GM13977 (cell line): ENCODE measurements at places on chromosomes 7 and 10.

DNA sequence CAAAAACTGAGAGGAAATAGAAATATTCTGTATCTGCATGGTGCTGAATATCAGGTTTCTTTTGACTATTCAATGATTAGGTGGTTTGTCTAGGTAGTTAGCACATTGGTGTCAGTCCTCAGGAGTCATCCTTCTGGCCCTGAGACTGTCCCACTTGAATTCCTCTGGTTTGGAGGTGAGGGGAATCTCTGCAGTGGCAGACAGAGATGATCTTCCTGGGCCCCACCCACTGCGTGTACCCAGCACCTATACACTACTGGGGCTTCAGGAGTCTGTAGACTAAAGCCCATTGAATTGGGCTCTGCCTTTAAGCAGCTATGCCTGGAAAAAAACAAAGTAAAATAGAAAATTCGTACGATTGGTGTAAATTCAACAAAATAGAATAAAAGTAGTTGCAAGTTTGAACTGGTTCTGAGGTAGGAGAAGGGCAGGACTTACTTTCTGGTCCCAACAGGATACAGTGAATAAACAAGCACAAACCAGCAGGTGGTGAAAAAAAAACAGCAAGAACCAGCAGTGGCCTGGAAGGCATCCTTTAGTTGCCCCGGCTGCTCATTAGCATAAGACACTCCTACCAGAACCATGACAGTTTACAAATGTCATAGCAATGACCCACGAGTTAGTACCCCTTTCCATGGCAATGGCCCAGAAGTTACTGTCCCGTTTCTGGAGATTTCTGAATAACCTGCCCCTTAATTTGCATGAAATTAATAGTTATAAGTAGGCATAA, 1.7 kb downstream of the LIPM start:
- DNase-seq, result no peak

DNA sequence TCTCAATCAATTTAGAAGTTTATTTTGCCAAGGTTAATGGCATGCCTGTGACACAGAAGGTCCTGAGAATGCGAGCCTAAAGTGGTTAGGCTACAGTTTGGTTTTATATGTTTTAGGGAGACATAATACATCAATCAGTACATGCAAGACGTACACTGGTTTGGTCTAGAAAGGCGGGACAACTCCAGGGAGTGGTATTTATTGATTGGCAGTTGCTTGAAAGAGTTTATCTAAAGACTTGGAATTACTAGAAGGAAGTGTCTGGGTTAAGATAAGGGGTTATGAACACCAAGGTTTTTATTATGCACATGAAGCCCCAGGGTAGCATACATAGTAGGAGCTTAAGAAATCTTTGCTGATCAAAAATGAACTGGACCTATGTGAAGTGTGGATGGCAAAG, 21.5 kb downstream of the NPVF start:
- no peak for DNase-seq

- DNase-seq, result no peak
These were observed 73.4 kb downstream of the TES start for GRCh38 chr7:116283595-116284204.

DNA sequence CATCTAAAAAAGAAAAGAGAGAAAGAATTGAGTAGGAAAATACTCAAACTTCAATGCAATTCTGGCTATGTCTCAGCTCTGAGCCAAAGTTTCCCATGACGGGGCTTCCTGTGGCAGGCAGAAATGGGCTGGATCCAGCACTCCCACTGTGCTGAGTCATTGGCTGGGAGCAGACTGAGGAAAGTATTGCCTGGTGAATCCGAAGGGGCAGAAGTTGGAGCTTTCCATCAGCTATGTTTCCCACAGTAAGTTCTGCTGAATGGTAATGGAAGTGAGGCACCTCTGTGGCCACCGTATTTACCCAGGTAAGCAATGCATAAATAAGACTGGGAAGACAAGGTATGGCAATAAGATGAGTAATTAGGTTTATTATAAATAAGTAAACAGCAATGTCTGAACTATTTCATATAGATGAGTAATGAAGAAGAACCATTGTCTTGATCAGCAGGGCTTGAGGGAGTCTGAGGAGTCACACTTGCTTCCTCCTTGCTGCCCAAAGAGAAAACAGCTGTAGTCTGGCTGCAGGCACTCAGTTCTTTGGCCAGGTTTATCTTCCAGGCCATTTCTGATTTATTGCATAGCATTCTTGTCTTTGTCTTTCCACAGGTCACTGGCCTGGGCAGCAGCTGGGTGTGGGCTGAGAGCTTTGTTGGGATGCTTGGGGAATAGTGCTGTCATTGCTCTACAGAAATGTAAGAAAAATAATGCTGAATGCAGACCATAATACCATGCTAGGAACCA, 255.3 kb downstream of the DNAJB9 start:
- no peak for DNase-seq

DNA sequence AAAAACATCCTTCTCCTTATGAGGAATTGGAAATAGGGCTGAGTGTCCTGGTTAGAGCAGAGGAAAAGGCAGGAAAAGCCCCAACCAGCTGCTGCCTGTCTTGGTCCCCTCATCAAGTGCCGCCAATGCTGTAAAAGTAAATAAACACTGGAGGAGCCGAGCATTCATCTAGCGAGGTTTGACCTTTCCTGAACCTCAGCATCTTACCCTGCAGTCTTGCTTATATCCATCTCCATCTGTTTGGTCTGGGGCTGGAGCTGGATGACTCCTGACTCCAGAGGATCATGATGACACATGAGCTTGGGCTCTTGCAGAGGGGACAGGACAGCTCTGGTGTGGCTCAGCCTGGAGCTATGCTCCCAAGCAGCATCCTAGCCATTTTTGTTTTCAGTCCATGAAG, 501.1 kb downstream of the TNS3 start:
- no peak for DNase-seq

GRCh38 chr10:118562851-118563250, 32.6 kb downstream of the PRLHR start:
- no peak for DNase-seq

- DNase-seq, result no peak
These were observed 44.2 kb upstream of the KCNIP2 start for GRCh38 chr10:101887775-101888174.

- no peak for DNase-seq
These were observed 490.6 kb downstream of the NEBL start for GRCh38 chr10:20406281-20407104.

GRCh38 chr7:31062746-31063435, 10.8 kb downstream of the ADCYAP1R1 start:
- DNase-seq, result no peak
